ENCODE measurements at places on chromosomes 3 and 15.

DNA sequence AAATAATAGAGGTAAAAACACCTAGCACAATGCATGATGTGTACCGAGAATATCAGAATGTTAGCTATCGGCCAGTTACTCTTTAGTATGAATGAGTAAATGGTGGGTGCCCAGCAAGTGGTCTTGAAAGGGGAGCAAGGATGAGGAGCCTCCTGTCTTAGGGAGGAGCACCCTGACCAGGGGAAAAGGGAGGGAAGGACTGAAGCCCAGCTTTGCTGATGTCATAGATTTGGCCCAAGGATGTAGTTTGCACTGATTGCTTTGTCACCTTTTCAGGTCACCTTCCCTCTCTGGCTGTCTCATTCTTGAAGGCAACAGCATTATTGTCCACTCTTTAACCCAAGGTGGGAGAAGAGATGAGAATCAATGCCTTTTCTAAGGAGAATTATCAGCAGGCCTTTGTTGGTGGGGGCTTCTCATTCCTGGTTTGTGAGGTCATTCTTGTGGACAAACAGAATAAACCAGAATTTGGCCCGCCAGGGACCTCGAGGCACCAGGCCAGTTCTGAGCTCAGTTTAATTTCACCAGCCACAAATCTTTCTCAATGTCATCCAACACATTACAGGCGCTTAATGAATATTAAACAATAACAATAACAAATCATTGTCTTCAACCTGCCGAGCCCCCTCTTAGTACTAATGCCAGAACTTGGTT lies 231.3 kb downstream of the VPS13C start:
- DNase-seq, result no peak

DNA sequence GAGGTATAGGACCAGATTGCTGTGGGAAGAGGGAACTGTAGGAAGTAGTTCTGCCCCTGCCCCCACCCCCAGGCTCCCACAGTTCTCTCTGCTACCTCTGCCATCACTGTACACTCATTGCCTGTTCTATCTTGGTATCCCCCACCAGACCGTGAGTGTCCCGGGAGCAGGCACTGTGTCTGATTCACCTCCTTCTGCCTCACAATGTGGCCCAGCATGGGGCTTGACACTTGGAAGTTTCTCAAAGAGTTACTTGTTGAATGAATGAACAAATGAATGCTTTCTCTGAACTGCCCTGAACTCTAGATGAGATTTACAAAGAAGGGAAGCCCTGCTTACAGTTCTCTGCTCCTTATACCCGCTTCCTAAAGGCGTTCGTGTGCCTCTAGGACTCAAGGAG lies 27.1 kb upstream of the PIK3CB start:
- no peak for DNase-seq

DNA sequence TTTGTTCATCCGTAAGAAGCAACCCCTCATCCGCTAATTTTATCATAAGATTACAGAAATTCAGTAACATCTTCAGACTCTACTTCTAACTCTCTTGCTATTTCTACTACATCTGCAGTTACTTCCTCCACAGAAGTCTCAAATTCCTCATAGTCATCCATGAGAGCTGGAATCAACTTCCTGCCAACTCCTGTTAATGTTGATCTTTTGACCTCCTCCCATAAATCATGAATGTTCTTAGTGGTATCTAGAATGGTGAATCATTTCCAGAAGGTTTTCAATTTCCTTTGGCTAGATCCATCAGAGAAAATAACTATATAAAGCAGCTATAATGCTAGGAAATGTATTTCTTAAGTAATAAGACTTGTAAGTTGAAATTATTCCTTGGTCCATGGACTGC lies 115.1 kb downstream of the TAFA4 start:
- no peak for DNase-seq

DNA sequence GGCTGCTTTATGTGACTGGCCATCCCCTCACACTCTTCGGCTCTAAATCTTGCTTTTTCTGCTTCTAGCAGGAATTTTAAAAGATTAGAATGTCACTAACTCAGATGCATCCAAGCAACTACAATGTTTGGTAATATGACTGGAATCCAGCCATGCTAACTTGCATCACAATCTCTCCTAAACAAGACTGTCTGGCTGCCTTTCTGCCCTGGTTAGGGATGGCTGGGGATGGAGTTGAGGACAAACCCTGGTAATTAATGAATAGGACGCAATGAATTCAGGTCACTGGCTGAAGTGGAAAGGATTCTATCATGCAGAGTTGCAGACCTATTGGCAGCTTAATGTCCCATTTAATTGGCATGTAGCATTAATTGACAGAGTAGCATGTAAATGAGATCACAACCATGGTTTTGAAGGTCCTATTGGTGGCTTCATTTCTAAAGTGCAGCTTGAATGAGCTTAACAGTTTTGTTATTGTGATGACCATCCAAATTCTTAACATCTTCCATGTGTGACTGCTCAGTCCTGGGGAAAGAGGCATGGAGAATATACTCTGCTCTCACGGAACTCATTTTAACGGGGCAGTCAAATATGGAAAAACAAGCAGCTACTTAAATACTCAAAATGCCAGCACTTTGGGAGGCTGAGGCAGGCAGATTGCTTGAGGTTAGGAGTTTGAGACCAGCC lies 21.7 kb downstream of the NMNAT3 start:
- no peak for DNase-seq

DNA sequence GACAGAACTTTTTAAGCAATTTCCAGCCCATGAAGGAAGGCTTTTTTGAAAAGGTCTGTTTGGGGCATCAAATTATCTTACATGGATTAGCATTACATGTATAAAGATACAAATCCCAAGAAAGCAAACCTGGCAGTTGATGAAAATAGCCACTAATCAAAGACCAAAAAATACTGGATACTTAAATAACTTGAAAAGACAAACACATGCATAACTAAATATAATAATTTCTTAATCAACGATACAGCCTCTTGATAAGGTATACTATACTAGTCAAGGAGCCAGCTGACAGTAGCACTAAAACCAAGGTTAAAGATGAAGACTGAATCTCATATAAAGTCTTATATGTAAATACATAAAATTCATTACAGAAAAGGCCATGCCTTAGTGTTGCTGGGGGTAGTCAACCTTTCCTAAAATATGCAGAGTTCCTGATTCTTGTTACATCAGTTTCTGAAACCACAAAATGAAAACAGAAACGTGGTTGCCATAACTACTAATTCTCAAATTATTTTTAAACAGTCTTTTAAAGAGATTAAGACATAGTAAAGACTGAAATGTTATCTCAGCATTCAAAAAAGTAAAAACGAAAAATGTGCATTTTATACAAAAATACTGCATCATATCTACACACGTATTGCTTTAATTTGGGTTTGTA lies 2.0 kb downstream of the ANKRD28 start:
- no peak for DNase-seq

GRCh38 chr3:30333903-30334302 lies 272.5 kb upstream of the TGFBR2 start:
- no peak for DNase-seq

DNA sequence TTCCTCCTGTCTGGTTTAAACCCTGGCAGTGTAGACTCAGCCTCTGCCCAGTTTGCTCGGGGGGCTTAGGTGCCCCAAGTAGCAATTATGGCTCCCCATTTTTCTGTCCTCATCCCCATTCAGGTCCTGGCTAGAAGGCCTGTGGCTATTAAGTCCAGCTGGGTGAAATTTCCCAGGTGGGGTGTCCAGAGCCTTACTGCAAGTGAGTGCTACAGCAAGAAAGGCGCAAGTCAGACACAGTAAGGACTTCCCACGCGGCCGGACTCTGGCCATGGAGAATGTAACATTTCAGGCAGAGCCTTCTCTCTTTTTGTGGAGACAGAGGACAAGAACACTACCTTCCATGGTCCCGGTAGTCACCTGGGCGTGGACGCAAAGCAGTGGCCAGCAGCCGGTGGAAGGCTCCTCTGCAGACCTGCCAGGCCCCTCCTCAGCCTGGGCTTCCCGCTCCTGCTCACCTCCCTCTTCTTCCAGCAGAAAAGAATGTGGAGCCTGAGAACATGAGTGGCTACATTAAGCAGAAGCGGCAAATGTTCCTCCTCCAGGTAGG lies 23.3 kb downstream of the CFAP100 start:
- no peak for DNase-seq

GRCh38 chr3:108202834-108203233 lies 19.4 kb downstream of the IFT57 start:
- DNase-seq, result no peak

- DNase-seq, result no peak
These were observed 84.5 kb upstream of the C3orf80 start for GRCh38 chr3:160140756-160141155.

DNA sequence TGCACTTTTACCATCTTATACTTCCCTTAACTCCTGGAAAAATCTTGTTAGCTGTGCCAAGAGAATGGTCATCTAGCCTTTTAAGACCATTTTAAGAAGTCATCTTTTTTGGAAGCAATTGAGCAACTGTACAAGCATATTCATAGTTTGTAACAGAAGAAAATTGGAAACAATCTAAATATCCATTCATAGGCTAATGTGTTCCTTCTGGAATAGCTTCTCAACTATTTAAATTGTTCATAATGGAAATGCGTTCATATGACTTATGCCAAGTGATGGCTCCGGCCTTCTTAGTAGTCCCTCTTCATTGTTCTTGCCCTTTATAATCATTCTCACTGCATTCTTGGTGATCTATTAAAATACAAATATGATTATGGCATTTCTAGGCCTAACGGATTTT lies 17.4 kb upstream of the OSBPL11 start:
- no peak for DNase-seq

Measured in glomerular endothelial cell (primary cell).